D721Med (cell line): ENCODE measurements at places on chromosomes 3 and 15.

DNA sequence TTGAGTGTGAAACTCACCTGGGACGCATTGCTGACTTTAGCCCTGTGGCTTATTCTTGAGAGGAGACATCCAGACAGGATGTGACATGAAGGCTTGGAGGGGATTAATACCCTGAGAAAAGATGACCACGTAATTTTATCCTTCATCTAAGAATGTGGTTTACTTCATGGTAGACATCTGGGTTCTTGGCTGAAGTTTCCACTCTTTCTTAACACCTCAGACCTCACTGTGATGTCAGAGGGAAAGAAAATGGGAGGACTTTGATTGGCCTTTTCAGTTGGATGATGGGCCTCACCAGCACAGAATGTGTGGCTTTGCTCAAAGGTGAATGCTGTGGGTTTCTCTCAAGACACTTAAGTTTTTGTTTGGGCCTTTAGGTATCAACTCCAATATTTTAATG, 16.5 kb downstream of the GORASP1 start:
- no peak for DNase-seq

DNA sequence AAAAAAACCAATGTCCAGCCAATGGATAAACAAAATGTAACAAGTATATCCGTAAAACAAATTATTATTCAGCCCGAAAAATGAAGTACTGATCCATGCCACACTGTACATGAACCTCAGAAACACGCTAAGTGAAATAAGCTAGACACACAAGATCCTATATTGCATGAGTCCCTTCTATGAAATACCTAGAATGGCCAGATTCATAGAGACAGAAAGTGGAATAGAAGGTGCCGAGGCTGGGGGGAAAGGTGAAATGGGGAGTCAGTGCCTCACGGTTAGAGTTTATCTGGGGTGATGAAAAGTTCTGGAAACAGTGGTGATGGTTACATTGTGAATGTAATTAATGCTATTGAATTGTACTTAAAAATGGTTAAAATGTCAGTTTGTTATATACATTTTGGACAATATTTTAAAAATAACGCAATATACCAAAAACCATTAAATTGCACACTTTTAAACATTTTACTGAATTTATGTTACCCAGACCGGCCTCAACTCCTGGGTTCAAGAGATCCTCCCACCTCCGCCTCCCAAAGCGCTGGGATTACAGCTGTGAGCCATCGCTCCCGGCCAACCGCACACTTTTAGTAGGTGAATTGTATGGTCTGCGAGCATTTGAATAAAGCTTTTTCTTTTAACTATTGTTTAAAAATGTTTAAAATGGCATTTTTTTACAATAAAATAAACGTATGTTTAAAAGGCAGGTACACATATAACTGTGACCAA, 2.1 kb downstream of the RNF168 start:
- DNase-seq = no peak

DNA sequence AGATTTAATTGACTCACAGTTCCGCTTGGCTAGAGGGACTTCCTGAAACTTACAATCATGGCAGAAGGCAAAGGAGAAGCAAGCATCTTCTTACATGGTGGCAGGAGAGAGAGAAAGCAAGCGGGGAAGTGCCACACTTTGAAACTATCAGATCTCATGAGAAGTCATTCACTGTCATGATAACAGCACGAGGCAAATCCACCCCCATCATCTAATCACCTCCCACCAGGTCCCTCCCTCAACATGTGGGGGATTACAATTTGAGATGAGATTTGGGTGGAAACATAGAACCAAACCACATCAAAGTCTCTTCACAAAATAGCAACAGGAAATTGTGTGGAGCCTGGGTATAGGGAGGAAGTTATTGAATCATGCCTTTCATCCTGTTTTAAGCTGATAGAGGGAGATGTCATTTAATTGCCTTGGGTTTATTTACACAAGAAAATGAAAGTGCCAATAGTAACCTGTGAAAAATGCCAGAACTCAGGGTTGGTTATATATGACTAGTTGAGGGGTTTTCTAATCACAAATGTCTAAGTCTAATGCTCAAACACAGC, 624.8 kb upstream of the LMCD1 start:
- no peak for DNase-seq

DNA sequence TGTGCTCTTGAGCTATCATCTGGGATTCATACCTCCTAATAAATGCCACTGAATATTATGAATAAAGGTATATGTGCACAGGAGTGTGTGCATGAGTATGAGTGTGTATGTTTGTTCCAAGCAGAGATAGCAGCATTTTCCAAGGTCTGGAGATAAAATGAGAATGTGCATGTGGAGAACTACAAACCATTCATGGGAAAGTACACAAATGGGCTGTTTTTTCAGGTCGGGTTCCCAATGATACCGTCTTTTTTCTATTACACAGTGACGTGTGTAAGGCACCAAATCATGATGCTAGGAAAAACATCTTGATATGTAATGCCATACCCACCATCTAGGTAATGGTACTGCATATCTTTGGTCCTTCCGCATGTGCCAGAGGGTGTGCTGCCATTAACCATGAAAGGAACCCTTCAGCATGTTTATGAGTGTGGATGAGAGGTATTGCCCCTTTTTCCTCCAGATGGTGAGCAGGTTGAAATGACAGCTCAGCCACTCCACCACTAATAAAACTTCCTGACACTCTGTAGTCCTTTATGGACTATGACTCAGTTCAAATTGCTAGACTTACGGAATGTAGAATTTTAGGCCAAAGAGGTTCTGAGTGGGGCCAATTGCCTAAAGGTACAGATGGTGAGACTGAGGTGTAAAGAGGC, 36.4 kb upstream of the COPB2 start:
- DNase-seq = no peak

- DNase-seq = no peak
Observed at GRCh38 chr15:82081914-82082762, 36.3 kb upstream of the MEX3B start.

DNA sequence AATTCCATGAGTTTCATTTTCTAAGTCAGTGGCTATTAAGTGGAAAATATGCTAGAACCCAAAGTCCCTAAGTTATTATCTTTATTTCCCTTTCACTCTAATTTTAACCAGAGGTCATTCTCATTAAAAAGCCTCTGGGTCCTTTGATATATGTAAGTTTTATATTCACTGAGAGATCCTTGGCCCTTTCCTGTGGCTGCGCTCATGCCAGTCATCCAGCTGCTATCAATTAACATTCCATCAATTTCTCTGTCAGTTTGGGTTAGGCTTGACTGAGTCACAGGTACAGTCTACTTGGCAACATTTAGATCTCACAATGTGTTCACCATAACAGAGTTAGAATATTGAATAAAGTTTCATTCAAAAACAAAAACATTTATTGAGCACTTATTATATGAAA, 58.0 kb upstream of the FBN1 start:
- no peak for DNase-seq
